Right hindlimb (tissue), 1 donor: ENCODE measurements at places on chromosomes 11 and 22.

DNA sequence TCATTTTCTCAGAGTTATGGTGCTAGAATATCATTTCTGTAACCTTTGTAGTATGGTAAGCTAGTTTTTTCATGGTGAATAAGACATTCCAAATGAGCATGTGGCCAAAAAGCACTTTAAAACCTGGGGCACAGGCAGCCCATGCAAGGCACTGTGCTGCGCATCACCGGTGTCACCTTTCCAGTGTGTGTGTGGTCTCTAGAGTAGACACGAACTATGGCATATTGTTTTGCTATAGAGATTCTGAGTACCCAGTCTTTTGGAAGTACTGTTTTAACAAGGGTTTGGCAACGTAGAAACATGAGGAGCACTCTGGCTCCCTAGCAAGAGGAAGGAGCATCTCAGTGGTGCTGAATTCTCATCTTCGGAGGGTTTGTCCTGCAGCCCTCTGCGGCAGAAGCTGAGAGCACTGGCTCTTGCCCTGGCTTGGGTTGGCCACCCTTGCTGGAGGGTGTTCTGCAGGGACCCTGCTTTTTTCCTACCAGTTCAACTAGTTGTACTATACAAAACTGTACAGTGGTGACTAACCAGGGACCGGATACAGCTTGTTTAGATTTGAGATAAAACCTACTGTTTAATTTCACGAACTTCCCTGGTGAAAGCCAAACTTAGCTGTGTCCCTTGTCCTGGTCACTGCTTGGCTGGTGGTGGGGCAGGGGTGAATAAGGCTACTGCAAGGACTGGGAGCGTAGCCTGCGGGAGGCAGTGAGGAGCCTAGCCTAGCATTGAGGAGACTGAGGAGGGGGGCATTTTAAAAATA is 135.7 kb downstream of the ATXN10 start:
- DNase-seq, result no peak

DNA sequence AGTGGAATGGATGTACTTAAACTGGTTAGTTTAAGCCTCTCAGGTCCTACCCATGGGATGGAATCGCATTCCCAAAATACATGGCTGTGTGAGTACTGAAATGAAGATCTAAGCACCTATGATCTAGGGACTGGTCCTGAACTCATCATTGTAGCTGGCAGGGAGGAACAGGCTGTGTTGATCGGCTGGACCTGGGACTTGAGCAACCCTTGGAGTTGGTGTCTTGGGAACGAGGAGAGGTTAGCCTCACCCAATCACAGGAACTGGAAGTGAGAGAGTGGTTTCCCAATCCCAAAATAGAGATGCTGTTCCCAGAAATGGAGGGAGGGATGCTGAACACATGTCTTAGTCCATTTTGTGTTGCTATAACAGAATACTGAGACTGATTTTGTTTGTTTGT is 16.4 kb upstream of the ASCC2 start:
- no peak for DNase-seq

DNA sequence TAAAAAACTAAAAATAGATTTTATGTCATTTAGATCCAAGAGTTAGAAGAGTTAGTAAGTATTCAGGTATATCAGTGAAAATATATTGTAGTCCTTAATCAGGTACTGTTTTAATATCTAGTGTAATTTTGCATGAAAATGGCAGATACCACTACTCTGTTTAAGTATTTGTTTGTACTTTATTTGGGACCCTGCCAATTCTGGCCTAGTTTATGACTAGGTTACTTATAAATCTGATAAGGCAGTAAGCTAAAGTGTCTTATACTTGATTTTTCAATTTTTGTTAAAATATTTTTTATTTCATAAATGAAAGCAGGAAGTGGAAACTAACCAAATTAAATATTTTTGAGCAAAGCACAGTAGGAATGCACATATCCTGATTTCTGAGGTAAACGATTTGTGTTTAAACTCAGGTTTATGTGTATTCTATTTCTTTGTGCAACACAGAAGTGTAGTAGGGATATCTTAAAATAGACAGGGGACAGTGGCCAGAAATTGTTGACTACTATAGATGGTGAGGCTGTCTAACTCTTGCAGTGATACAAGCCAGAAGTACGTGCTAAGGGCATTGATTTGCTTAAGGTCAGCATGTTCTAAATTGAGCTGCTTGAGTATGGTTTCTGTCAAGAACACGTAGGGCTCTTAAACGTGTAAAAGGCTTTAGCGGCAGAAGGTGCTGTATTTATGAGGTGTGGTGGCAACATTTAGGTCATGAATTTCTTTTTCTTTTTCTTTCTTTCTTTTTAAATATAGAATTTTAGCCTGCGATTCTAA is 34.0 kb downstream of the HIPK3 start:
- DNase-seq, result no peak

- no peak for DNase-seq
Observed at GRCh38 chr11:2466869-2467694, 22.3 kb downstream of the KCNQ1 start.

DNA sequence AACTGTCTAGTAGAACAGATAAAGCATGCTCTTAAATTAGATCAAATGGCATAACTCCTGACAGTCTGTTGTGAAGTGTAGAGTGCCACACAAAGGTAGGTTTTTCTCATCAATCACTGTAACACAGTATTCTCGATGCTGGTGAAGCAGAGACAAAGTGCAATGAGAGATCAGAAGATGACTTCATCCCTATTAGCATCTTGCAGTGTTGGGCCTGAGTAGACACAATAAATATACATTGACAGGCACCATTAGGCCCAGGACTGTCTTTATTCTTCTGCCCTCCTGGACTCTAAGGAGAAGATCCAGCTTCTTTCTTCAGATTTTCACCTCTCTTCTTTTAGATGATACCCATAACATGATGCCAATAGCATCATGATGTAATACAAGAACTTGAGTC is 478.0 kb upstream of the TENM4 start:
- DNase-seq, result no peak

DNA sequence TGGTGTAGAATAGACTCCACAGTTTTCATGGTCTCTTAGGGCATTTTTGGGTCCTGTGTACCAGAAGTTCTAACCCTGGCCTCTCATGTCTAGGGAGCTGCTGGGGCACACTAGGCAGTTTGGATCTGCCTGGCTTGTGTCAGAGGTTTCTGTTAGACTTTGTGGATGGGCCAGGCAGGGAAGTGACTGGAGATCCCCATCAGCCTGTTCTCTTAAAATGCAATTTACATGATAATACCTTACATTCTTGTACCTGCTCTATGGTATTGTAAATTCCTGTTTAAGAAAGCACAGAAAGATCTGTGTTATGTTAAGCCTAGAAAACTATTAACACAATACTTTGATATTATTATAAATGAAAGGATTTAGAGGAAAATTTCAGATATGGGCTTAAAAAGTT is 104.0 kb downstream of the ARHGAP42 start:
- no peak for DNase-seq

DNA sequence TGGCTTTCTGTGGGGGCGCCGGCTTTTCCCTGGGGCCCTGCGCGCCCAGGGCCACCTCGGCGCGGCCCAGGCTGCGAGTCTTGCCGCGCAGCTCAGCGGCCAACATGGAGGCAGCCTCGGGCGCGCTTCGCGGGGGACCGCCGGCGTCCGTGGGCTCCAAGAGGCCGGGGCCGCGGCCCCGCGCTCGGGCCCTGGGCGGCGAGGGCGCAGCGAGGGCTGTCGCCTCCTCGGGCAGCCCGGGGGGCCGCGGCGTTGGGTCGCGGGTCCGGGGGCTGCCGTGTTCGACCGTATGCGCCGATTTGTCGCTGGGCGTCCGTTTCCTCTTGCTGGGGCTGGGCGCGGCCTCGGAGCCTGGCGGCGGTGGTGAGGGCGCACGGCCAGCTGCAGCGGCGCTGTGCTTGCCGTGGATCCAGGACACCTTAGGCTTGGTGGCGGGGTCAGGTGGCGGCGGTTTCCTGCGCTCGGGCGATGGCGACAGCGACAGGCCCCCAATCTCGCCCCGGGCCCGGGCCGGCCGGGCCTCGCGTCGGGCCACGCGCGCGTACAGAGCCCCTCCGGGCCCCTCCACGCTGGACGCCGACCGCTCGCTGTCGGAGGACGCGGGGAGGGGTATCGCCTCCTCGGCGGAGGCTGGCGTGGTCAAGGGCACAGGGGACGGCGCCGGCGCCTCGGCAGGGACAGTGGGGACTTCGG is 11.9 kb downstream of the SCARF2 start:
- no peak for DNase-seq

DNA sequence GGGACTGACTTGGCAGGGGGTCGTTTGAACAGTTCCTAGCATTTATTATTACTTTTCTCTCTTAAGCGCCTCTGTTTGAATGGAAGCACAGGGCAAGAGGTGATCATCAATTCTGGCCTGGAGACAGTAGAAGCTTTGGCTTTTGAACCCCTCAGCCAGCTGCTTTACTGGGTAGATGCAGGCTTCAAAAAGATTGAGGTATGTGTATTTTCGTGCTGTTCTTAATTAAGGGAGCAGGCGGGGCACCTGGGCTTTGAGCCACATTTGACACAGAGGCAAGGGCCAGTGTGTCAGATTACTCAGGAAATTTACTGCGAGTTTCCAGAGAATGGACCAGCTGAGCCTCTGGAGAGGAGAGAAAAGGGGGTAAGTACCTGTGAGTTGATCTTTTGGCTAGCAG is 102.4 kb upstream of the SORL1-AS1 start:
- no peak for DNase-seq

- DNase-seq, result no peak
Observed at GRCh38 chr11:64877390-64878222, 815 bp downstream of the EHD1 start.

GRCh38 chr22:28750471-28750881 is 8.6 kb downstream of the HSCB start:
- DNase-seq, result peak; percentile 44

GRCh38 chr11:12640355-12640754 is 33.9 kb upstream of the TEAD1 start:
- no peak for DNase-seq

DNA sequence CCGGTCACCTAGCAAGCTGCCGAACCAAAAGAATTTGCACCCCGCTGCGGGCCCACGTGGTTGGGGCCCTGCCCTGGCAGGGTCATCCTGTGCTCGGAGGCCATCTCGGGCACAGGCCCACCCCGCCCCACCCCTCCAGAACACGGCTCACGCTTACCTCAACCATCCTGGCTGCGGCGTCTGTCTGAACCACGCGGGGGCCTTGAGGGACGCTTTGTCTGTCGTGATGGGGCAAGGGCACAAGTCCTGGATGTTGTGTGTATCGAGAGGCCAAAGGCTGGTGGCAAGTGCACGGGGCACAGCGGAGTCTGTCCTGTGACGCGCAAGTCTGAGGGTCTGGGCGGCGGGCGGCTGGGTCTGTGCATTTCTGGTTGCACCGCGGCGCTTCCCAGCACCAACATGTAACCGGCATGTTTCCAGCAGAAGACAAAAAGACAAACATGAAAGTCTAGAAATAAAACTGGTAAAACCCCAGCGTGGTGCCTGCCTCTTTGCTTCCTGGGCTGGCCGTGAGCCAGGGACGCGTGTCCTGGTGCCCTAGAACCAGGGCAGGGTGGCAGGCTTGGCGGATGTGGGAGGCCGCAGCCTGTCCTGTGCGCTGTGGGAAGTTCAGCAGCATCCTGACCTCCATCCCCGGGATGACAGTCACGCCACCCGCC is 13.2 kb downstream of the CCND1 start:
- peak; percentile 20 for DNase-seq

GRCh38 chr22:28792491-28793383 is 7.6 kb downstream of the XBP1 start:
- DNase-seq, result no peak

DNA sequence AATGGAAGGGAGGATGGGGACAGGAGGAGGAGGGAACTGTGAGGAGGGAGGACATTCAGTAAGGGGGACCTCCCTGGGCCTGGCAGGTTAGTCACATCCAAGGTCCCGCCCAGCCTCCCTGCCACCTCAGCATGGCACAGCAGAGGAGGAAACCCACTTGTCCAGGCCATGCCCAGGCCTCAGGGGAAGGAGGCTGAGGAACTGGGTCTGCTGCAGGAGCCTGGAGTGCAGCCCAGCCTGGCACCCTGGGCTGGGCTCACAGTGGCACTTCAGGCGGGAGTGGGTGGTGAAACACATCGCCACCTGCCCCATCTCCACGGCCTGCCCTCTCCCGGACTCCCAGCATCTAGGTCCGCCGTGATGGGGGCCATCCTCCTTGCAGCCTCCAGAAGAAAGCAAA is 17.2 kb upstream of the KLHL35 start:
- no peak for DNase-seq

- no peak for DNase-seq
Observed at GRCh38 chr11:120682866-120683265, 171.3 kb downstream of the GRIK4 start.

DNA sequence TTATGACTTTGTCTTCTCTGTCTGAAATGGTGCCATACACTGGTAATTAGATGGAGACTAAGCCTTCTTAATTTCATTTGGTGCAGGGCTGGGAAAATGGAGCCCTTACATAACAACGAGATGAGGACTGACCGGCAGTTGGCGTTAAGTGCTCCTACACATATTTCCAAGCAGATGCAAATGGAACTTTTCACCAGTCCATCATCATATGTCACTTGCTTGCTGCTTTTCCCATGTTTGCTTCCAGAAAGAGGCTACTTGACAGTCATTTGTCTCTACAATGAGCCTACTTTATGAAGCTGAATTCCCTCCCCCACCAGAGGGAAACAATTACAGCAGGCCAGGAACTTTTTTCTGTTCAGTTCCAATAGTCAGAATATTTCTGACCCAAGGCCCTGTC is 32.6 kb downstream of the SVIP start:
- DNase-seq, result no peak

- DNase-seq, result no peak
Observed at GRCh38 chr11:95283650-95284049, 52.6 kb upstream of the SESN3 start.

DNA sequence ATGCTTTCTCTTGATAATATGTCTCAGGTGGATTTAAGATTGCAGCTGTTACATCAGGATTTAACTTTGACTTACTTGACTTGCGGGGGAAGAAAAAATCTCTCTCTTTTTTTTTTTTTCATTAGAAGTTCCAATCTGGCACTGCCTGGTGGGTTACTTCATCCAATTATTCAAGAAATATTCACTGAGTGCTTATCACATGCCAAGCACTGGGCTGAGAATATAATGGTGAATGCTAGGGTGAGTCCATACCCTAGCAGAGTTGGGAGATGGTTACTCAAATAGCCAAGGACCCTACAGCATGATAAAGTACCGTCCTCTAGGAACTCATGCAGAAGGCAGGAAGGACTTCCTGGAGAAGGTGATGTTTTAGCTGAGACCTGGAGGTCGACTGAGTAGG is 57.9 kb upstream of the EIF3D start:
- DNase-seq, result no peak

DNA sequence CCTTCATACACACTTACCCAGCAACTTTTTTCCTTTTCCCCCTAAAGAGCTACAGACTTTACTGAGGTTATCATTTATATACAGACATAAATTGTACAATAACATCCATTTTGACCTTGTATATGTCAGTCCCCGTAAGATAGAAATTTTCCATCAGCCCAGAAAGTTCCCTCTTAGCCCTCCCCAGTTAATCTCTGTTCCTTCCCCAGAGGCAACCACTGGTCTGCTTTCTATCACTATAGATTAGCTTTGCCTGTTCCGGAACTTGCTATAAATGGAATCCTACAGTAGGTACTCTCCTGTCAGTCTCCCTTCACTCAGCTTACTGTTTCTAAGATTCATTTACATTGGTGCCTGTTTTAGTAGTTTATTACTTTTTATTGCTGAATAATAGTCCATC is 54.9 kb downstream of the TSPAN18 start:
- no peak for DNase-seq

GRCh38 chr11:125345421-125346178 is 150.5 kb downstream of the FEZ1 start:
- peak; percentile 89 for DNase-seq
